ENCODE measurements at places on chromosomes 2 and 18.

- no peak for DNase-seq
Observed at GRCh38 chr2:165011199-165011598, 55.9 kb upstream of the SLC38A11 start.

- no peak for DNase-seq
Observed at GRCh38 chr2:25899404-25899970, 21.2 kb upstream of the ASXL2 start.

DNA sequence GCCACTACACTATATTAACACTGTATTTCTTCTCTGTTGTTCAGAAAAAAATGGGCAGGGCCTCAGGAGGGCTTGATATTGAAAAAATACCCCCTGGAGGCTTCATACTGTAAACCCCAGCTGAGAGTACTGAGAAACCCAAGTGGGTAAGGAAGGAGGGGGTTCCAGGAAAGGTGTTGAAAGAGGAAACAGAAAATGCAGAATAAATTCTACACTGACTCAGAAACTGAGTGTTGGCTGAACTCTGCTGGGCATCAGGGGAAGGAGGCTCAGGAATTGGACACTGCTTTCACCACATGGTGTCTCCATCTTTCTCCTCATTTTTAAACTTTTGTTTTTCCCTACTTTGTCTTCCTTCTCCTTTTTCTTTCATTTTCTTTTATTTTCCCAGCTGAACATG is 253.7 kb downstream of the DYM start:
- DNase-seq, result no peak

DNA sequence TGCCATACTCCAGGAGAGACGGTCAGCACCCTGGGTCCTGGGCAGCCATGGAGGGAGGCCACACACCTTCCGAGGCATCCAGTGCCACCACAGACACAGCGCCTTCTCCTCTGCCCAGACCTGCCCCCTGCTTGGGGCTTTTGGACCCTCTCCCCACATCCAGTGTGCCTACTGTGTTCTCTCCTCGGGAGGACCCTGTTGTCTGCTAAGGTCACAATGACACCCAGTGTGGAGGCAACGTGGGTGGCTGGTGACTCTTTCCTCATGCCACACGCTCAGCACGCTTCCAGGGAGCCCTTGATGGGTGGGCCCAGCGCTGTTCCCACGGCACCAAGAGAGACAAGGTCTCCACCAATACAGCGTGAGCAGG is 251.9 kb downstream of the EIPR1 start:
- DNase-seq, result no peak

- DNase-seq, result no peak
Observed at GRCh38 chr2:170943596-170943995, 14.5 kb downstream of the GORASP2 start.

DNA sequence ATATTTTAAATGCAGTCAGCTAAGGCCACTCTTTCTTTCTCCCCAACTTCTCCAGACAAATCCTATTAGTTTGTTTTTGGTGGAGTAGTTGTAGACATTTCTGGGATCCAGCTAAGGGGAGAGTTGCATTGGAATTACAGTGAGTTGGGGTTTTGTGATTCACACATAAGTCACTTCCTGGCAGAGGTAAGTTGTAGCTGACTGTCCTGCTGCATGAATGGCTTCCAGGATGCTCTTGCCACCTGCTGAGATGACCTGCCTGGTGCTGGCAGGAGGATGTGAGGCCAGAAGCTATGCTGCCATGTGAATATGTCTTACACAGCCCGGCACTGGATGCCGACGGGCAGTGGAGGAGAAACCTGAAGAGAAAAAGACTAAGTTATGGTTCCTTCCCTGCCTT is 243.7 kb downstream of the TDRD15 start:
- no peak for DNase-seq

DNA sequence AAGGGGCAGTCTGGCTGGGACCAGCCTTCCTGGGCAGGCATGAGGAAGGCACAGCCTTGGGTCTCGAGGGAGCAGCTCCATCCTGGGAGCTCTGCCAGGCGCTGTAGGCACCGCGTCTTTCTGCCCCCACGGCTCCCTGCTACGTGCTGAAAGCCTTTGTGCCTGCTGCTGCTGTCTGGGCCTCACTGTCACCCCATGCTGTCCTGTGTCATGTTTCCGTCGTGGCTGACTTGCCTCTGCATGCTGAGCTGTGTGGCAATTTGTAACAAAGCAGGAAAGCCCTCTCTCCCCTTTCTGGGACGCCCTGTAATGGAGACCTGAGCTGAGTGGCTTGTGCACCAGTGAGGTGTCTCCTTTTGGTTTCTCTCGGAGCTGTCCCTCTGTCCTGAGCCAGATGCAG is 152.5 kb downstream of the TSN start:
- DNase-seq, result no peak

DNA sequence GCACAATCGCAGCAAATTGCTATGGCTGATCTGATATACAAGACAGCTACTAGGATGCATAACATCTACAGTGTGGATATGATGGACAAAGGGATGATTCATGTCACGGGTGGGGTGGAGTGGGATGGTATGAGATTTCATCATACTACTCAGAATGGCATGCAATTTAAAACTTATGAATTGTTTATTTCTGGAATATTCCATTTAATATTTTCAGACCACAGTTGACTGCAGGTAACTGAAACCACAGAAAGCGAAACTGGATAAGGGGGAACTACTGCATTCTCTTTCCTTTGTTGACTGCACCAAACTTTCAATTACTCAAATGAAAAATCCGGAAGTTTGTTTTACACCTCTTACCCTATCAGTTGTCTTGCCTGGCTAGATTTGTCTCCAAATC is 94.4 kb upstream of the NEUROD1 start:
- DNase-seq, result peak; percentile 28

- DNase-seq, result no peak
Observed at GRCh38 chr18:73920033-73920432, 227.6 kb downstream of the FBXO15 start.

DNA sequence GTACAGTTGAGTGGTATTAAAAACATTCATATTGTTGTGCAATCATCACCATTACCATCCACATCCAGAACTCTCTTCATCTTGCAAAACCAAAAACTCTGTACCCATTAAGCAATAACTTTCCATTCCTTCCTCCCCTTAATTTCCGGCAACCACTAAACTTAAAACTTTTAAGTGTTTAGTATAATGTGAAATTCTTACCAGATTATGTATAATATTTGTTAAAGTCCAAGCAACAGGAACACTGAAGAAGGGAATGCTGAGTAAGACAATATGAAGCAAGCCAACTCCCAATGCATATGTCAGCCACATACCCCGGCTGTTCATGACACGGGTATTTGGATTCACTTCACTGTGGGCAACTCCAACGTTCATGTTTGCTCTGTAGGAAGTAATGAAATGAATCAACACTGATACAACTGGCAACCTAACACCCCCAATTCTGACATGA is 1.9 kb downstream of the ORMDL1 start:
- peak; percentile 29 for DNase-seq

DNA sequence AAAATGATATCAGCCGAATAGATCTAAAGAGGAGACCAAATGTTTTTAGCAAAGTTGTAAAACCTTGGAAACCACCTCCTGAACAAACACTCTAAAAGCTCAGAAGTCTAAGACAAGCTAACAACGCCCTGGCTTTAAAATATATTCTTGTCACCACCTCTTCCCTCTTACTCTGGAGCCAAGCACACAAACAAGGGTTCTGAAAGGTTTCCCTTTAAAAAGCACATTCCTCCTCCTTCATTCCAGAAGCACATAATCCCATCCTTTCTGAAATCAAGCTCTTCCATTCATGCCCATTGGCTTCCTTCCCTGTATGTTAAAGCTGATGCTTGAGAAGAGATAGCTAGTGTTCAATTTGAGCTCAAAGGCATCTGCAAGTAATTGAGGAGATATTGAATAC is 382.0 kb downstream of the LNPK start:
- DNase-seq, result no peak

DNA sequence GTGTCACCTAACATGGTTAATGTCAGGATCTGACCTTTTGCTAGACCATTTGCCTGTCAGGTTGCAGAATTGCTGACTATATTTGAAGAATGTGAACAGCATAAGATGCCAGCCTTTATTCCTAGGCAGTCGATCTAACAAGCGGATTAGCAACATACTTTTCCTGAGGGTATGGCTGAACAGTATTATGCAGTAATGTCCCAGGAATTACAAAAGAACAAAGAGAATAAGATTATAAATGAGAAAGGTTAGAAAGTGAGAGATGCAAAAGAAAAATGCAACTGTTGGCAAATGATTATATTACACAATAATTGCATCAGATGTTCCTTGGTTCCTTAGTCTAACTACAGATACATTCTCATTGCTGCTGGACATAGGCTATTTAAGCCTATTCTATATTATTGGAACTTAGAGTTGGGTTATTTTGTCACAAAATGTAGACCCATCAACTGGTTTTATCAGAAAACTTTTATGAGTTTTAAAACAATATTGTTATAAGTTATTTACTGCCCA is 647.1 kb upstream of the CRIM1 start:
- DNase-seq, result no peak

GRCh38 chr2:143477714-143478443 is 348.7 kb downstream of the ARHGAP15 start:
- DNase-seq, result no peak

DNA sequence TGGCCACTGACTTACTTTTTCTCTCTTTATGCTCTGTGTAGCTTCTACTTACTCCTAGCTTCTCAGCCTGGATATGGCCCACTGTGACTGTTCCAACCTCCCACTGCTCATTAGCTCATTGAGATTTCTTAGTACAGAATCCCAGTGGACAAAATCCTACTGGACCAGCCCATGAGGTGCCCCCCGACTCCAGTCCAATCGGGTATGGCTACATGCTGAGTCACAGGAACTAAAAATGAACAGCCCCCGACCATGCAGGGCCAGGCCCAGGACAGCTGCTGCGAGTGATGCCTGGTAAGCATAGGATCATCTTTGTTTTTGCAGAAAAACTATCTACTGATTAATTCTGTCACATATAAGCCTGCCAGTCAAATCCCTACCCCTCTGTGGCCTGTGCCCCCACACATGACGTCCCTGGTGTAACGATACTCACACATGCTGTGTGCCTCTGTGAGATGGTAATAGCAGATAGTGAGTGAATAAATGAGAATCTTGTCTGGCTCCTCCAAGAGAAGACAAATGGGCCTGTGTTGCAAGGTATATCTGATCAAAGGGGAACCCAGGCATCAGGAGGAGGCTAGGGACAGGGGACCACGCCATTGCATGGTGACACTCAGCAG is 85.9 kb upstream of the KLF7 start:
- no peak for DNase-seq

DNA sequence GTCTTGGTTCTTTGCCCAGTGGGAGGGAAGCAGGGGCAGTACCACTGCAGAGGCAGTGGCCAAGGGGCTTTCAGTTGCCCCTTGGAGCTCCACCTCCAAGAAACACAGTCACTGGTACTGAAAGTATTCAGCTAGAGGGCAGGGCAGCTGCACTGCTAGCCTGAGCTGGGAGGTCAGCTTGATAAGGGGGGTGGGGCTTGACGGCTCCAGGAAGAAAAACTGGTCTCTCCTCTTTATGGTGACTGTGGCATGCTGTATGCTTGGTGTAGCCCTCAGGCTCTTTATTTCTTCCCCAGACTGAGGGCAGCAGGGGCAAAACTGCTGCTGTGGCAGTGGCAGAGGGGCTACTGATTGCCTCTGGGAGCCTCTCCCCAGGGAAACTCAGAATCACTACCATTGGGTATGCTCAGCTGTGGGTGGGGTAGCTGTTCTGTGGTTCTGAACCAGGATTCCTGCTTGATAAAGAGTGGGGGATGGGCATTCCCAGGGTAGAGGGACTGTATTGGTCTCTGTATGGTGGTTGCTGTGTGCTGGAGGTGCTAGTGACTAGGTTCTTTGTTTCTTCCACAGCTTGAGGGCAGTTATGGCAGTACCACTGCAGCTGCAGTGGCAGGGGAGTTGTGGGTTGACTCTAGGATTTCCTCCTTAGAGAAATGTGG is 134.6 kb upstream of the SCN7A start:
- DNase-seq, result no peak

DNA sequence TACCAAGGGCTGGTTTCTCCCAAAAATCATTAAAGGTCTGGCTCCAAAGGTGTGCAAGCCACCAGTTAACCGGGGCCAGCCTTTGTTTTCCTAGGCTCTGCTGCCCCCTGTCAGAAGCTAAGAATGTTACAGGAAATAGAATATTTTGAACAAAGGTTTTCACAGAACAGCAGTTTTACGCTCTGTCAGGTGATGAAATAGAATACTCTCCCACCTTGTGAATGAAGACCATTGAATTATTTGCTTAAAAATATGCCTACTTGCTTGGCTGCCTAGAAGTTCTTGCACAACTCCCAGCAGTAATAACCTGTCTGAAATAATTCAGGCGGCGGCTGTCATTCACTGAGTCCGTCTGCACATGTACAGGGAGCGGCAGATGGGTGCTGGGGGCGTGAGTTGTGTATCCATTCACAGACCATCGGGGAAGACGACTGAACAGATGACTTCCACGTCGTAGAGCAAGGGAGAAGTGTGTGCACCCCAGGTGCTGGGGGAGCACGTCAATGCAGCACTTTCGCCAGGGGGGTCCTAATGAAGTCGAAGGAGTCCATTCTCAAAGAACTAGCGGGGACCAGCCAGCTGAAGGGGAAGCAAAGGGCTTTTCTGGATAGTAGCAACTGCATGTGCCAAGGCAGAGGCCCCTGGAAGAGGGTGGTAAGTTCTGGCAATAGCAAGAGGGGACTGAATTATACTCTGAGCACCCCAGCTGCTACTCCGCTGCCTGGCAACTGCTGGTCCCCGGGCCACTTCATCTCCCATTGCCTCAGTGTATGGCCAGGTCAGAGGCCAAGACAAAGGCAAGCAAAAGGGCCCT is 56.1 kb downstream of the SF3B1 start:
- peak; percentile 44 for DNase-seq

GRCh38 chr2:25608718-25609117 is 64.7 kb downstream of the DTNB start:
- DNase-seq, result no peak

DNA sequence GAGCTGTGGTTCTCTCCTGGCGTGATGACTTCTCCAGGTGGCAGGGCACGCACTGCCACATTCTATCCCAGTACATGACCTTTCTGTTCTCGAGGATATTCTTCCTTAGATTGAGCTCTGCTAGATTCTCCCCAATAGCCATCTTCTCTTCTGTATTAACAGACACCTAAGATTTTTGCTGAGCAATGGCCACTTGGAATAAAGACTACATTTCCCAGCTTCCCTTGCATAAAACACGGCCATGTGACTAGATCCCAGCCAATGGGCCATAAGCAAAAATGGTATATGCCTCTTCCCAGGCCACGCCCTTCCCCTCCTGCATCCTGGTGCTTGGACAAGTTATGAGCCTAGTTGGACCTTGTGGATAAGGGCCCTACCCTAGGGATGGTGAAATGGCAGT is 82.1 kb downstream of the EIF2AK3 start:
- DNase-seq, result peak; percentile 35

DNA sequence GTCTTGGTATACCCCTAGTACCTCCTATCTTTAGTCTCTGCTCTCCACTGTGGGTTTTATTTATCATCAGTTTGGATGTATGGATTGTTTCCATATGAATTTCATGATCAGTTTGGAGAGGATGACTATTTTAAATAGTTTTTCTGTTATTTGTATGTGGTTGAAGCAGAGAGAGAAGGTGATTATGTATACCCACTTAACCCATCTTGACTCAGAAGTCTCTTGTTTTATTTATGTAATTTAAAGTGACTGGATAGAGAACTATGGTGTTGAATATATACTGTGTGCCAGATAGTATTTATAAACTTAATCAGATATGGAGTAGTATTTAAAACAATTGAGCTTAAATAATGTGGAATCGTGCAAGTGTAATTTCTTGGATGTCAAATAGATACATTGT is 39.9 kb downstream of the SMAD4 start:
- no peak for DNase-seq

Measured in fibroblast of villous mesenchyme (primary cell).